Stimulated activated CD4-positive, alpha-beta T cell treated with anti-CD3 and anti-CD28 coated beads, Interleukin-1b, Interleukin-23, amount 100 ng/mL, for 4 hours (primary cell): ENCODE measurements at places on chromosomes 1 and 21.

- no peak for DNase-seq
Measured at GRCh38 chr1:6794164-6794563, 8.9 kb downstream of the CAMTA1 start.

GRCh38 chr1:182756423-182756822, 33.1 kb upstream of the NPL start:
- no peak for DNase-seq

GRCh38 chr1:238487931-238488330, 597.2 kb upstream of the ZP4 start:
- DNase-seq: no peak

- no peak for DNase-seq
Measured at GRCh38 chr1:25197235-25197975, 34.9 kb downstream of the SYF2 start.

DNA sequence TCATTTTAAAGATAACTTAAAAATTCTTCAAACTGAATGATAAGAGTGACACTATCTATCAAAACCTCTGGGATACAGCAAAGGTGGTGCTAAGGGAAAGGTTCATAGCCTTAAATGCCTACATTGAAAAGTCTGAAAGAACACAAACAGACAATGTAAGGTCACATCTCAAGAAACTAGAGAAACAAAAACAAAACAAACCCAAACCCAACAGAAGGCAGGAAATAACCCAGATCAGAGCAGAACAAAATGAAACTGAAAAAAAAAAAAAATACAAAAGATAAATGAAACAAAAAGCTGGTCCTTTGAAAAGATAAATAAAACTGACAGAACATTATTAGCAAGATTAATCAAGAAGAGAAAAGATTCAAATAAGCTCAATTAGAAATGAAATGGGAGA, 6.8 kb downstream of the ODF2L start:
- DNase-seq: no peak

- no peak for DNase-seq
Measured at GRCh38 chr1:4654764-4655673, 610 bp downstream of the AJAP1 start.

DNA sequence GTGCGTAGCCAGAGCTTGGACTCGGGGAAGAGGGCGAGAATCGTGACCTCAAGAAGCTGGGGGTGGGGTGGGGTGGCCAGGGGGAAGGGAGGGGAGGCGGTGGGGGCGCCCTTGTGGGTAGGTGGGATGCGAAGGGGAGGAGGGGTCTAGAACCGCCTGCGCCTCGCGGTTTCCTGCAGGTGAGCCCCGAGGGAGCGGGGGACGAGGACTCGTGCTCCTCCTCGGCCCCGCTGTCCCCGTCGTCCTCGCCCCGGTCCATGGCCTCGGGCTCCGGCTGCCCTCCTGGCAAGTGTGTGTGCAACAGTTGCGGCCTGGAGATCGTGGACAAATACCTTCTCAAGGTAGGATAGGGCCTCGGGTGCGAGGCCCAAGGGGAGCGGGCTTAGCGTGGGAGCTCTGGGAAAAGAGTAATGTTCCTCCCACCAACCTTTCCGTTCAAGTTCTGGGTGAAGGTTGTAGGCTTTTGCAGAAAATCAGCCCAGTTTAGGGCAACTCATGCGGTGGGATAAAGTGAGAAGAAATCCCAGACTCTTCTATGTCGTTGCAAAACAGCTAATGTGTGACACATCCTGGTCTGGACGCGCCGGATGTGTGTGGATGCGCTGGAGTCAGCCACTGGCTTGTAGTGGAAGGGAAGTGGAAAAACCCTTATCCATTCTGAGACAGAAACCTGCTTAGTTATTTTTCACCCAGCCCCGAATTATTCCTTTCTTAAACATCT, 2.9 kb downstream of the LHX8 start:
- DNase-seq: no peak

GRCh38 chr1:81113688-81114087, 687.0 kb upstream of the ADGRL2 start:
- no peak for DNase-seq

- DNase-seq: no peak
Measured at GRCh38 chr1:26218906-26219494, 15.0 kb upstream of the CEP85 start.

- no peak for DNase-seq
Measured at GRCh38 chr1:214292322-214292721, 11.4 kb downstream of the SMYD2 start.

DNA sequence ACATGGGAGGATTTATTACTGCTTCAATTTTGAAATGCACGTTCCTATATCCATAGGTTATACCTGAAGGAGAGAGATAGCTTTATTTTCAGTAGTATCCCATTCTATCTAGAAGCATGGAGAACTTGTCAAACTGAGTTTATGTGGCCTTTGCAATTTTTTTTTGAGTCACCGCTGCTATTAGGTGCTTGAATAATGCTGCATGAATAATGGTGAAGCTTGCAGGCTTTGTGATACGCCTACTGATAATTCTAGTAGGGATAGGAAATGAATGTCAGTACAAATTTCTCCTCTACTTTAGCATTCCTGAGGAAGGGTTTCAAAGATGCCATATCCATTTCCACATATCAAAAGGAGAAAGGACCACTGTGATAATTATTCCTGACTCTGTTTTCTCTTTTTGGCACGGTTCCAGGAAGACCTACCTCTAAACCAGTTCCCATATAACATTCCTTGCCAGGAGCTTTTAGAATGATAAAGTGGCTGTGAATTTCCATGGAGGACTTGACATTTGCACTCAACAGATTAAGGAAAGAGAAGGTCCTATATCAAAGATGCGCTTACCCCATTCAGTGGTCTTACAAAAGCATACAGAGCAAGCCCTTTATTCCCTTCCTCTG, 83.5 kb downstream of the SPATA46 start:
- no peak for DNase-seq

DNA sequence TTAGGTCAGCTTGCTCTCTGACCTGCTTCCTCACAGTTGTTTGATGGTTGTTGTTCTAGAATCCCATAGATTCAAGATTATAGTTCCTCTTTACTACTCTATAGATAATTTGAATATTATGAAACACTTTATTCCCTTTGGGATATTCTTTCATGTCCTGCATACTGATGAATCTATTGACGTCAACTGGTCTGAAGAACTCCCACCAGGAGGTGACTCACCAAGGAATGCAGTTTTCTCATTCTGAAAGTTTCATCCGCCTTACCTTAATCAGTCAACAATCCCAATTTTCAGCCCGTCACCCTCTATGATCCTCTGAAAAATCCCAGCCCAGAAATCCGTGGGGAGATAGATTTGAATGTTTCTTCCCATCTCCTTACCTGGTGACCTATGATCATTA, 834.1 kb upstream of the PRMT6 start:
- DNase-seq: no peak

- DNase-seq: no peak
Measured at GRCh38 chr1:99648107-99648506, 2.2 kb downstream of the PALMD start.

DNA sequence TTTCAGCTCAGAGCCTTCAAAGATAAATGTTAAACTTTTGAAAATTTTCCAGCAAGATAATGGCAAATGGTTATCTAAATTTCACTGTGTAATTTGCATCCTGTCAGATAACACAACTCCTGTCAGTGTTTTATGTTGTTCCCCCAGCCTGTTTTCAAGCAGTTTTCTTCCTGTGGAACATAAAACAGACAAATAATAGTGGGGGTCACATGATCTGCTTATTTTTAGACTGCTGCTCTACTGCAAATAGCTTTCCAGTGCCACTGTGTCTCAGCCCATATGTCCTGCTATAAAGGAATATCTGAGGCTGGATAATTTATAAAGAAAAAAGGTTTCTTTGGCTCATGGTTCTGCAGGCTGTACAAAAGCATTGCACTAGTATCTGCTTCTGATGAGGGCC, 32.2 kb downstream of the FMO3 start:
- no peak for DNase-seq

DNA sequence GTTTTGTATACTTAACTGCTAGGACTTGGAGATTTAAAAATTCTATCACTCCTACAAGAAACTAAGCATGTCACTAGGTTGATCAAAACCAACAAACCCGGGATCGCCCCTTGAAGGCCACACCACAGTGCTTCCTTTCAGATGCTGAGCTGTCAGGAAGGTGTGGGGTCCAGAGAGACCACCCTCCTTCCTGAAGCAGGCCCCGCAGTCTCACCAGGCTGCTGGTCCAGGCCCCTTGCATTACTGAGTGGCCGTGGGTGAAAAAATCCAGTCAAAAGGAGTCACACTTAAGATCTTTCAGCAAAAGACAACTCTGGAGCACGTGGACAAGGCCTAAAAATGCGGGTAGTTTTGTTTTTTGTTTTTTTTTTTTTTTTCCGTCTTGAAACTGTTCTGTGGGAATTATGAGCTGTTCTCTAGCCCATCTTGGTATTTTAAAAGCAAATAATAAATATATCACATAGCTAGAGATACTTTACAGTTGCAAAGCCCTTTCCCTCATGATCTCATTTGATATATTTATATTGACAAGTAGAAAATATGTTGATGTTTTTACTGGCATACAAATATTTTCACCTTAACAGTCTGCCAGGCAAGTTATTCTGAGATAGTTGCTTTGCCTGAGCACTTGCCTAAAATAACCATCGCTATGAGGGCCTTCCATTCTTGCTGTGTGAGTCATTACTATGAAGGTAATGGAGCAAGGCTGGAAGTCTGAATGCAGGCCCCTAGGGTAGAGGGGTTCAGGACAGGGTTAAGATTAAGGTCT, 73.1 kb upstream of the EDEM3 start:
- DNase-seq: no peak
